ENCODE measurements at places on chromosomes 13 and 19.
A peak's percentile ranks its signal among the peaks of the same experiment; 100 is the strongest.

- DNase-seq, result no peak
These were observed 35.8 kb downstream of the STOML3 start for GRCh38 chr13:38954844-38955243.

GRCh38 chr13:40371531-40372125 lies 294.8 kb downstream of the FOXO1 start:
- no peak for DNase-seq

GRCh38 chr19:46015687-46016425 lies 7.0 kb downstream of the PGLYRP1 start:
- DNase-seq, result peak; percentile 27

DNA sequence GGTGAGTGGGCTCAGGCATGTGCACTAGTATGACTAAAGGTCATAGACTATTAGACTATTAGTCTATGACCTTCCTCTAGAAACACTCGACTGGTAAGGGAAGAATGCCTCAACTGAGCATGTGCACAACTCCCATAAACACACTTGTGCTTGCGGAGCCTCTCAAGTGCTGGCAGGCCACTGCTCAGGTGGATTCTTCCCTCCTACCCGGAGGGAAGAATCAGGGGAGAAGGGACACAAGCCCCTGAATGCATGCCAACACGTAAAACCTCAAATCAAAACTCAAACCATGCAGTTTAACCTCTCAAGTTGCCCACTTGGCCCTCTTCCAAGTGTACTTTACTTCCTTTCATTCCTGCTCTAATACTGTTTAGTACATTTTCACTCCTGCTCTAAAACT lies 287.6 kb upstream of the SGCG start:
- DNase-seq, result no peak

GRCh38 chr19:778910-779653 lies 18.2 kb upstream of the PTBP1 start:
- no peak for DNase-seq

DNA sequence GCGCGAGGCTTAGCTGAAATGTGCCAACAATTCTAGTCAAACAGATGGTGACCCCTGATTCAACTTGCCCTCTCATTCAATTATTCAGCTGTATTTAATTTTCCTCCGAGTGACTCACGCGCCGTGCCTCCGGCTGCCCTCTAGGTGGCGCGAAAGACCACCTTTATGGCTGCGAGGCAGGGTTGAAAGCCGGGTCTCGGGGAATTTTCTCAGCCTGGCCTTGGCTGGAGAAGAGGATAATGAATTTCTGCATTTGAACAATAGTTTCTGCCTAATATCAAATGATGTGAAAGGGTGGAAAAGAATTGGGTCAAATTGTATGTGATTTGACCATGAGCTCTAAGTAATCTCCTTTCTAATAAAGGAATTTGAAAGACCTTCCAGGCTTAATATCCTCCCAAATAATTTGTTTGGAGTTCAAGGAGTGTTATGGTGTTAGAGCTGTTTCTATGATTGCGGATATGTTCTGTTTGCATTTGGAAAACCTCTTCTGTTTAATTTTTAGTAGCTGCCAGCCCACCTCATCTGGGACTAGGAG lies 310.9 kb downstream of the ZNF536 start:
- DNase-seq, result peak; percentile 17

GRCh38 chr19:30119180-30119908 lies 177.3 kb downstream of the URI1 start:
- no peak for DNase-seq

GRCh38 chr13:42355092-42355485 lies 83.1 kb downstream of the AKAP11 start:
- DNase-seq, result peak; percentile 67

GRCh38 chr13:49938921-49939320 lies 2.8 kb upstream of the SPRYD7 start:
- no peak for DNase-seq

GRCh38 chr19:36115453-36116343 lies at the start of gene TBCB:
Gene TBCB, plus strand, starts transcription at chr19:36115468. Its CDS starts 93 bp downstream, at chr19:36115561.
- DNase-seq, result no peak

DNA sequence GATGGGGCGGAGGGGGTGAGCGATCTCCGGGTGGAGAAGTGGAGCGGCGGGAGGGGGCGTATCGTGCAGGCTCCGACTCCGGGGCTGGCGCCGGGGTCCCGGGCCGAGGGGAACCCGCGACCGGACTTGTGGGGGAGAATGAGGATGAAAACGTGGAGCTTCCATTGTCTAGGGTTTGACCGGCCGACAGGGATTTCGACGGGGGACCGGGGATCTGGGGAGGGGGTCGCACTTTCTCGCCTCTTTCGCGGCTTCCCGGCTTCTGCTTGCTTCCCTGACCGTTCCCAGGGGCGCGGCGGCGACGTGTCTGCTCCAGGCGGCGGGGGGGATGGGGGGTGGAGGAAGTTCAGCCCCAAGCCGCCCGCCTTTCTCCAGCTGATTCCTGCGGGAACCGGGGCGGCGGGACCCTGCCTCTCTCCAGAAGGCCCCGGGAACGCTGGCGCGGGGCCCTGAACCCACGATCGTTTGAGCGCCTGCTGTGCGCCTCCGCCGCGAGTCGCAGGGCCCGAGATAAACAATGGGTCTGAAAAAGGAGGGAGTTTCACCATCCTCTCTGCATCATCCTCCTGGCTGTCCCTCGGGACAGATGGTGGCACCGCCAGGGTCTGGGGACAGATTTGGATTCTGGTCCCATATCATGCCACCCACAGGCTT lies 790 bp downstream of the TPM4 start:
- DNase-seq, result no peak

DNA sequence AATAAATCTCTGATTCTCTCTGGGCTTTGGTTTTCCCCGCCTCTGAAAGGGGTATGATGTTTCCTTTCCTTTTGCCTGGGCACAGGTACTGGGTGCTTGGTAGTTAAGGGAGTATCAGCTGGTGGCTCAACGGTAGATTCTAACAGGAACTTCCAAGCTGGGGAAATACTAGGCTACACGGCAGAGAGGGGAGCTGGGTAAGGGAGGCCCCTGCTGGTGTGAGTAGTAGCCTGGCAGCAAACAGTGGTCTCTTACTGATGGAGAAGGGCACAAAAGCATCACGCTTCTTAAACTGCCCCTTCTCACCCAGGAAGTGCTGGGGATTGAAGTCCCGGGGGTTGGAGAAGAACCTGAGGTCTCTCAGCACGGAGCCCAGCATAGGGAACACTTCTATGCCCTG lies 26.9 kb upstream of the CYP2A7 start:
- no peak for DNase-seq

DNA sequence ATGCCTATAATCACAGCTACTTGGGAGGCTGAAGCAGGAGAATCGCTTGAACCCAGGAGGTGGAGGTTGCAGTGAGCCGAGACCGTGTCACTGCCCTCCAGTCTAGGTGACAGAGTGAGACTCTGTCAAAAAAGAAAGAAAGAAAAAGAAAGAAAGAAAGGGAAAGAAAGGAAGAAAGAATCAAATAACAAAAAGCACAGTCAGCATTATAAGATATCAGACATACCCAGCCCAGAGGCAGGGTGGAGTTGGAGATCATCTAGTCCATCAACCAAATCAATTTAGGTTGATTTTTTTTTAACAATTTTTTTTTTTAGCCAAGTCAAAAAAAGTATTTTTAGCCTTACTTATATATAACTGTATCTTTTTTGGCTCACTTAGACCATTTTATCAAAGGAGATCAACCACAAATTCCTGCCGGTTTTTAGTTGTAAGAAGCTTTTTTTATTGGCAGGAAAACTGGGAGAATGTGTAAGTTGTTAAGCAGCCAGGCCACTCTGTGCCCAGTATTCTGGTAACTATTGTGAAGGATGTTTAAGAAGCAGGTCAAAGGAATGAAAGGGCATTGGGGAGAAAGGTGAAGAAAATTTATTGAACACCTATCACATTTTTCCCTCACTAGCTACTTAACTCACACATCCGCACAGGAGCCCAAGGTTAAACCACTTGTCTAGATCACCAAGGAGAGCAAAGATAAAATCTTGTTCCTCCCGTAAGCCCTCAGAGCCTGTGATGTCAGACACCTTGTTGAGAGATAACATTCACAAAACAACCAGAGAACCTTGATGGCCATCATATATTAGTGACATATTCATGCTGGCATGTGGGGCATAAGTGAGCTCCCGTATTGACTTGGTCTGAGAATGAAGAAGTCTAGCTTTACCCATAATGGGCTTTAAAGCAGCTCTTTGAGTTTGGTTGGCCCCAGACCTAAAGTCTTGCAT lies 91.8 kb downstream of the COL4A2 start:
- no peak for DNase-seq

DNA sequence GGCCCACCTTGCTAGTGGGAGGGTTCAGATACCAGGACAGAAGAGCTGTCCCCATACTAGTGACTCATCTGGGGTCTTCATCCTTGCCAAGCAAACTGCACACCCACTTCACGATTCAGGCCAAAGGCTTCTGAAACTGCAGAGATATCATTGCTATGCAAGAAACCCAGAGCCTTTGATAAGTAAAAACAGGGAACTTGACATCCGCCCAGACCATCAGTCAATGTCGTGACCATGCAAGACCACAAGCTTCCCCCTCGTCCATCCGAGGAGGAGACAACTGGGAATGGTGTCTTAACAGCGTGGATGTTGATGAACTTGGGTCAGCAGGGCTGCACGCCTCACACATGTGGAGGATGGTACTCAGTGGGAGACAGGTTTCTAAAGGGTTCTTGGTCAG lies 58.0 kb downstream of the ABCC4 start:
- DNase-seq, result no peak

DNA sequence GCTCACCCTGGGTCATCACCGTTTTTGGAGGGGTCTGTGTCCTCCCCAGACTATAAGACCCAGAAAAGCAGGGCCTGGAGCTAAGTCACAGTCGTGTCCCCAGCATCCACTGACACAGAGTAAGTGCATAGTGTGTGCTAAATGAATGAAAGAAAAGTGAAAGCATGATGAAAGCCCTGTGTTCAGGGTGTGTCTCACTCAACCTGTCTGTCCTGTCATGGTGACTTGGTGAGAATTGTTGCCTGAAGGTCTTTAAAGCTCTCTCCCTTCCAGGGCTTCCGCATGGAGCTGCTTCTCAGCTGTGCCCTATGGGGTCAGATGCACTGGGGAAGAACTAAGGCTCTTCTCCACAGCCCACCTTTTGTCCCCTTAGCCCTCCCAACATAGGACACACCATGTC lies 20.5 kb upstream of the IGFL1 start:
- DNase-seq, result no peak

DNA sequence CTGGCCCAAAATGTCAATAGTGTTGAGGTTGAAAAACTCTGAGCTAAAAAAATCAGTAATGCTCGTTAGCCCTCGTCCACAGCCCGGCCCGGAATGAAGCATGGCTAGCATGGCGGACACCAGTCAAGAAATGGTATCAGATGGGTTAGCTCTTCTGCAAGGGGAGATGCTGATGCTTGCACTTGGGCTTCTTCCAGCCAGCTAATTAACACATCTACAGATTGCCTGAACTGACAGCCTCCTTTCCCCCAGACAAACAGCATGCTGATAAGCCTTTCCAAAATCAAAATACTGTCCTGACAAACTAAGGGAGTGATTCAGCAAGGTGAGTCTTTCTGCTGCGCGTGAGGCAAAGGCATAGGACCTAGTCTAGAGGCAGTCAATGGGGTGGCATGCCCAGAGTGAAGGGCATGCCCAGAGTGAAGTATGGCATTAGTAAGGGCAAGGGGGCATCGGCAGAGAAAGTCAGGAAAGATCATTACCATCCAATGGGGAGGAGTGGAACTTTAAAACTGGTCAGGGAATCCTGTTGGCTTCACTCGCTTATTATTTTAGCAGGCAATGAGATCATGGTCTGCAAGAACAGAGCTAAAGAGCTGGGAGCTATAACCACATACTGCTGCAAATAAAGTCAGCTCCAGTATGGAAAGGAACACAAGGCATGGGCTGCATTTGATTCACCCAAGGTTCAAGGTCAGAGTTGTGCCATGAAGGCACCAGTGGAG lies 30.2 kb upstream of the UBE2L5 start:
- DNase-seq, result no peak

DNA sequence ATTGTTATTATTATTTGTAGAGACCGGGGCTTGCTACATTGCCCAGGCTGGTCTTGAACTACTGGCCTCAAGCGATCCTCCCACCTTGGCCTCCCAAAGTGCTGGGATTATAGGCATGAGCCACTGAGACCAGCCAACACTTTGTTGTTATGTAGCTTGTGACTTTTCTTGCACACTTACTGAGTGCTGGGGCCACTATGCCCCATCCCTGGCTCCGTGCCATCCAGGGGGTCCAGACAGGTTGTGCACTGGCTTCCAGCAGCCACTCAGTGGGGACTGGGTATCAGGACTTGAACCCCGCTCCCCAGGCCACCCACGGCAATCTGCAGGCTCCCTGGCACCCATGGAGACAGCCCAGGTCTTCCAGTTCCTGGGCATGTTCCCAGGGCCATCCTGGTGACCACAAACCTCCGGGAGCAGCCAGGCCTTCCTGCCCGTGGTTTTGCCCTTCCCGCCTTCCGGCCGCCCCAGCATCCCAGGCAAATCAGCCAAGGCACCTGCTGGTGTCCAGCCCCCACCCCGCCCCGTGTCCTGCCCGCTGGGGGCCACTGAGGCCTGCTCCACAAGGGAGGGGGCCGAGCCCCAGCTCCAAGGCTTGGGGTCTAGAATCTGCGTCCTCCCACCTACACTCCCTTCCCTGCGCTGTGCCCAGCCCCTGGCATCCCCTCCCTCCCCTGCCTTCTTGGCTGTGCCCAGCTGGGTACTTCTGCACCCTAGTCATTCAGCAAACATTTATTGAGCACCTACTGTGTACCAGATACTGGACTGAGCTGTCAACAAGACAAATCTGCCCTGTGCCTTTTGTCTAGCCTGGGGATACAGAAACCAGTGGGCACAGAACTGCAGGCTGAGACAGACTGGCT lies 23.7 kb upstream of the SEMA6B start:
- no peak for DNase-seq

GRCh38 chr13:94658926-94659597 lies 53.3 kb downstream of the SOX21 start:
- no peak for DNase-seq

DNA sequence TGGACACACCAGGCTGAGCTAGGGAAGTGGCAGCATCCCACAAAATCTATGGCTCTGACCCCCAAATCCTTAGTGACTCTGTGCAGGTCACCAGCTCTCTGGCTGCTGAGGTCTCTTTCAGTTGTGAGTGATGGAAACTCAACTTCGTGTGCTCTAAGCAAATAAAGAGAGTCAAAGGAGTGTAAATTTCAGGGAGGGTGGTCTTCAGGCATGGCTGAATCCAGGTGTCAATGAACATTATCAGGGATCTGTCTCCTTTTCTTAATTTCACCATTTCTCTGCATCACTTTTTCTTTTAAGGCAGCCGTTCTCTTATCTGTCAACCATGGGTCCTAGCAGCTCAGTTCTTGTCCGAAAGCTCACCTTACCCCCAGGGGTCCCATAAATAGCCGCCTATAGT lies 6.2 kb downstream of the CYP4F12 start:
- DNase-seq, result no peak

DNA sequence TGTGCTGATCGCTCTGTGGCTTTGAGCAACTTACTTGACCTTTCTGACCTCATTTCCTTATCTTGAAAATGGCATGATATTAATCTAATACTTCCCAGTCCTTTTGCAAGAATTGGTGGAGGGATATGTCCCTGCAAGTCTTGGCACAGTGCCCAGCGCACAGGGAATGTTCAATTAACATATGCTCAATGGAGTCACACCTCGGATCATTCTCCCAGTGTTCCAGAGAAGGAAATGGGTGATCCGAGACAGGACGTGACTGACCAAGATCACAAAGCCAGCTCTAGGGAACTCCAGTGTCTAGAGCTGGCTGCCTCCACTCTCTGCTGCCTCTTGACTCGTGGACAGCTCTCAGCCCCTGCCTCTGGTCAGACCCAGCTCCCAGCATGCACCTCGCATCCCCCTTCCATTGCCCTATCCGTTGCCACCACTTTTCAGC lies 3.6 kb downstream of the CDC42EP5 start:
- no peak for DNase-seq

- DNase-seq, result no peak
These were observed 9.2 kb downstream of the UBXN6 start for GRCh38 chr19:4448147-4448985.

- no peak for DNase-seq
These were observed 270.2 kb downstream of the LMO7 start for GRCh38 chr13:75906315-75906714.

All from T-helper 2 cell treated with Interferon-gamma antibody and Interleukin-4, amounts not matched to agents 5 μg/mL and 100 μg/mL, for 36 hours (primary cell).